CD8-positive, alpha-beta memory T cell (primary cell): ENCODE measurements at places on chromosomes 16 and 17. TPM values are rescaled to one million over a fixed set of nuclear protein-coding genes. Genes with fewer than 3 reads are reported as not detected.

- no peak for DNase-seq
- no peak overlapping the region for H3K27ac ChIP-seq
- H3K4me1 ChIP-seq = no peaks in the 10 kb centered on the region
Measured at GRCh38 chr17:72234985-72235384, 114.2 kb downstream of the SOX9 start.

CTRB1 gene
- total RNA-seq = not detected

DNA sequence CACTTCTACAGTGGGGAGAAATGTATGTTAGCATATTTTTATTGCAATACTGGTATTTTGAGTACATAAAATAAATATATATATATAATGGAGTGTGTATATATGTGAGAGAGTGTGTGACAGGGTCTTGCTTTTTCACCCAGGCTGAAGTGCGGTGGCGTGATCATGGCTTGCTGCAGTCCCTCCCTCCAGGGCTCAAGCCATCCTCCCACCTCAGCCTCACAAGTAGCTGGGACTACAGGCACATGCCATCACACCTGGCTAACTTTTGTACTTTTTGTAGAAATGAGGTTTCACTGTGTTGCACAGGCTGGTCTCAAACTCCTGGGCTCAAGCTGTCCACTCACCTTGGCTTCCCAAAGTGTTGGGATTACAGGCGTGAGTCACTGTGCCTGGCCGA, 4.1 kb downstream of the CYLD start:
- DNase-seq = no peak
- peak overlapping the region; percentile 83 for H3K4me3 ChIP-seq
- no peak overlapping the region for H3K27ac ChIP-seq
- H3K4me1 ChIP-seq = peaks cover 62% of the 10 kb centered on the region

- no peaks in the 10 kb centered on the region for H3K27me3 ChIP-seq
- H3K4me1 ChIP-seq = peaks cover 5% of the 10 kb centered on the region
- peaks cover 55% of the 10 kb centered on the region for H3K36me3 ChIP-seq
- no peak for DNase-seq
Measured at GRCh38 chr17:4110152-4110551, 32.7 kb downstream of the ZZEF1 start.

- no peak overlapping the region for H3K27ac ChIP-seq
- H3K4me3 ChIP-seq = no peak overlapping the region
- no peaks in the 10 kb centered on the region for H3K4me1 ChIP-seq
- no peak for DNase-seq
- no peaks in the 10 kb centered on the region for H3K27me3 ChIP-seq
- no peaks in the 10 kb centered on the region for H3K36me3 ChIP-seq
Measured at GRCh38 chr16:52549011-52549692, 2.2 kb upstream of the TOX3 start.

GRCh38 chr17:82984751-82985427, 94.5 kb upstream of the METRNL start:
- no peaks in the 10 kb centered on the region for H3K36me3 ChIP-seq
- no peak overlapping the region for H3K4me3 ChIP-seq
- H3K4me1 ChIP-seq = peaks cover 26% of the 10 kb centered on the region
- H3K27me3 ChIP-seq = no peaks in the 10 kb centered on the region
- H3K27ac ChIP-seq = no peak overlapping the region

MYH8 gene
- total RNA-seq = not detected

CDH3 gene
- not detected for total RNA-seq

GRCh38 chr17:79991140-79991923, 44.3 kb downstream of the TBC1D16 start:
- DNase-seq = peak; percentile 71
- no peaks in the 10 kb centered on the region for H3K27me3 ChIP-seq
- peaks cover 32% of the 10 kb centered on the region for H3K4me1 ChIP-seq
- H3K36me3 ChIP-seq = no peaks in the 10 kb centered on the region

HASPIN gene
- 16.0 TPM for total RNA-seq

- H3K27ac ChIP-seq = no peak overlapping the region
- H3K27me3 ChIP-seq = no peaks in the 10 kb centered on the region
- DNase-seq = no peak
- H3K36me3 ChIP-seq = no peaks in the 10 kb centered on the region
- H3K4me1 ChIP-seq = no peaks in the 10 kb centered on the region
Measured at GRCh38 chr17:50043290-50044148, 12.4 kb upstream of the ITGA3 start.

DNA sequence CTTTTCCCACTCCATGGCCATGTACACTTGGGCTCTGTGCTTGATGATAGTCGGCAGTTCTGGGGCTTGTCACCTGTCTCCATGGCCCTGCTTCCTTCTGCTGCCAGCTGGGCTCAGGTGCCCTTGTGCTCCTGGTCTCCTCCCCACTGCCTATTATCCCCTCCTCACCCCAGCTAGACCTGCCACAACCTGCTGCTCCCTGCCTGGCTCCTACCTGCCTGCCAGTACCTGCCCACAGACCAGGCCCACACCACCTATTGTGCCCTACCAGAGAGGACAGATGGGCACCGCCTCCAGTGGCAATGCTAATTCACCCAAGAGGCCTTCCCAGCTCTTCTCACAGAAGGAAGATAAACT, 538 bp upstream of the RAPGEFL1 start:
- H3K36me3 ChIP-seq = peaks cover 4% of the 10 kb centered on the region
- DNase-seq = no peak
- H3K4me1 ChIP-seq = peaks cover 10% of the 10 kb centered on the region
- no peak overlapping the region for H3K27ac ChIP-seq
- no peaks in the 10 kb centered on the region for H3K27me3 ChIP-seq

- H3K27me3 ChIP-seq = no peaks in the 10 kb centered on the region
- no peak overlapping the region for H3K27ac ChIP-seq
- H3K4me3 ChIP-seq = peak overlapping the region; percentile 62
- DNase-seq = no peak
- peaks cover 16% of the 10 kb centered on the region for H3K36me3 ChIP-seq
Measured at GRCh38 chr17:58341861-58342475, 10.0 kb downstream of the SUPT4H1 start.

- no peaks in the 10 kb centered on the region for H3K4me1 ChIP-seq
- no peaks in the 10 kb centered on the region for H3K27me3 ChIP-seq
- no peak for DNase-seq
- no peak overlapping the region for H3K27ac ChIP-seq
- no peak overlapping the region for H3K4me3 ChIP-seq
Measured at GRCh38 chr16:14475370-14476139, 154.5 kb downstream of the PARN start.

ARHGDIG gene
- total RNA-seq = not detected

DNA sequence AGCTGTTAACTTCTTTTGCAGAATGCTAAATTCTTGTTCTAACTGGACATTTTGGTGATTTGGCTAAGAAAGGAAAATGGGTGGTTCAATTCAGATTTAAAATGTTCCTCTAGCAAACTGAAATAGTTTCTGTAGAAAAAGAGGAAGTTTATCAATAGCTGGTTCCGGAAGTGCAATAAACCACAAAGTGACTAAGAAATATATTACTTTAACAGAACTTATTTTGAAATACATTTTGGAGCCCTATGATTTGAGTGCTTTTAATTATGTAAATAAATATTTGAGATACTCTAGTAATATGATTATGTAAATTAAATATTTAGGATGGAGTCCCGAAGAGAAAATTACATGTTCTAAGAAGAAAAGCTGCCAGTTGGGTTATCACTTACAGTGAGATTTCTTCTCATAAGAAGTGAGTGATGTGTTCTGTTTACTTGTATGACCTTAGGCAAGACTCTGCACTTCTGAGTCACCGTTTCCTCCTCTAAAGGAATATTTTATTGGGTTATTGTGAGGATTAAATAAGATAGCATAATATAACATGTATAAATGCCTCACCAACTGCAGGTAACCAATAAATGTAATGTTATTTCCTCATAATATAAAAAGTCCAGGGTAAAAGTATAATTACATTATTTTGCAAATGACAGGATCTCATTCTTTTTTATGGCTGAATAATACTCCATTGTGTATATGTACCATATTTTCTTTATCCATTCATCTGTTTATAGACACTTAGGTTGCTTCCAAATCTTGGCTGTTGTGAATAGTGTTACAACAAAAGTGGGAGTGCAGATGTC, at the start of gene EVI2B:
EVI2B (minus strand) TSS at position 73 of the 800 bp plus-strand sequence. CDS start 8,445 bp downstream, outside the sequence.
- H3K27ac ChIP-seq = peak within 1 kb of the TSS; percentile 54
- no peaks in the 10 kb centered on the region for H3K27me3 ChIP-seq
- H3K36me3 ChIP-seq = no peaks in the 10 kb centered on the region
- H3K4me3 ChIP-seq = peak within 1 kb of the TSS; percentile 63
- H3K4me1 ChIP-seq = peaks cover 47% of the 10 kb centered on the region

HSPB9 gene
- total RNA-seq = 0.15 TPM

- no peaks in the 10 kb centered on the region for H3K27me3 ChIP-seq
- H3K4me1 ChIP-seq = no peaks in the 10 kb centered on the region
- H3K4me3 ChIP-seq = no peak overlapping the region
- DNase-seq = no peak
- peaks cover 17% of the 10 kb centered on the region for H3K36me3 ChIP-seq
Measured at GRCh38 chr16:16105646-16106045, 117.6 kb downstream of the ABCC6 start.

GRCh38 chr16:51641191-51641765, 490.2 kb upstream of the SALL1 start:
- DNase-seq = no peak
- H3K4me3 ChIP-seq = no peak overlapping the region
- H3K36me3 ChIP-seq = no peaks in the 10 kb centered on the region

GRCh38 chr16:4533490-4533889, 5.1 kb downstream of the CDIP1 start:
- H3K27me3 ChIP-seq = no peaks in the 10 kb centered on the region
- no peak overlapping the region for H3K27ac ChIP-seq
- peaks cover 46% of the 10 kb centered on the region for H3K4me1 ChIP-seq
- H3K4me3 ChIP-seq = no peak overlapping the region
- no peaks in the 10 kb centered on the region for H3K36me3 ChIP-seq

KRTAP4-4 gene
- total RNA-seq = not detected

DNA sequence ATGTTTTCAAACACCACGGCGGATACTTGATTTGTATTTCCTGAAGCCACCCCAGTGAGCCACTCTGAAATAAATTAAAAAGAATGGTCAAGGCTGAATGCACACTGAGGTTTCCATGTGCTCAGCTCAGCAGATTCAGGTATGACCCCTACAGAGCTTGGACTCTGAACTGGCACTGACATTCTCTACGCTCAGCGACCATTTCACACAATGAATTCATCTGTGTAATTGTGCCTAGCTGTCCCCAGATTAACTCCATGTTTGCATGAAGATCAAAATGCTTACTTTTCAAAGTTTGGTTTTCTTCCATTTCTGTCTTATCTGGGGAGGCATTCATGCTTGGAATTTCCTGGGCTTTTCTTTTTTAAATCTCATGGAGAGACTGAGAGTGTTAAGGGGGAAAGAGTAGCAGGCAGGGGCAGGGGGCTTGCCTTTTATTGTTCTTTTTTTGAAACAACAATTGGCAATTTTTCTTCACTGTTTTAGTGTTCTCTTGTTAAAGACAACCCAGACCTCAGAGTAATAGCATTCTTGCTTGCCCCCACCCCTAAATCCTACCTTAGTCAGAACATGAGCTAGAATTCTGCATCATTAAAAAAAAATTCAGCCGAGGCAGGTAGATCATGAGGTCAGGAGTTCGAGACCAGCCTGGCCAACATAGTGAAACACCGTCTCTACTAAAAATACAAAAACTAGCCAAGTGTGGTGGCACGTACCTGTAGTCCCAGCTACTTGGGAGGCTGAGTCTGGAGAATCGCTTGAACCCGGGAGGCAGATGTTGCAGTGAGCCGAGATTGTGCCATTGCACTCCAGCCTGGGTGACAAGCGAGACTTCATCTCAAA, 85.5 kb upstream of the HNF1B start:
- H3K4me1 ChIP-seq = no peaks in the 10 kb centered on the region
- no peak for DNase-seq
- H3K36me3 ChIP-seq = no peaks in the 10 kb centered on the region
- H3K27ac ChIP-seq = no peak overlapping the region
- no peak overlapping the region for H3K4me3 ChIP-seq

DNA sequence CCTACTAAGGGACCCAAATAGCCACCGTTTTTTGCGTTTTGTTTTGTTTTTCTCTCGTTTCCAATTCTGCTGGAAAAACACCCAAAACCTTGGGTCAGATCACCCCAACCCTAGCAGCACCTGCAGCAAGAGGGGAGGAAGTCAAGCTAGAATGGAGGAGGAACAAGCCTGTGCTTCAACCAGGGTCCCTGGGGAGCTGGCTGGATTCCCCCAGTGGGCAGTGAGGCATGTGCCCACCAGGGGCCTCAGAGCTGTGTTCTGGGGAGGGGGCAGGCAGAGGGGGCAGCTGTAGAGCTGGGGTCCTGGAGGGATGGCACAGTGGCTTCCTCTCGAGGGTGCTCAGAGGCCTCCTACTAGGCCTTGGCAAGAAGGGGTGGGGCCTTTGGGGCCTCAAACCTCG, 6.5 kb downstream of the CD79B start:
- DNase-seq = no peak
- no peak overlapping the region for H3K27ac ChIP-seq

GRCh38 chr16:73034374-73034773, 13.6 kb downstream of the ZFHX3 start:
- H3K27ac ChIP-seq = no peak overlapping the region
- no peak overlapping the region for H3K4me3 ChIP-seq
- H3K36me3 ChIP-seq = no peaks in the 10 kb centered on the region
- no peak for DNase-seq
- no peaks in the 10 kb centered on the region for H3K27me3 ChIP-seq

GRCh38 chr16:90031186-90031930, 12.1 kb upstream of the DBNDD1 start:
- H3K4me3 ChIP-seq = no peak overlapping the region
- no peak overlapping the region for H3K27ac ChIP-seq
- no peaks in the 10 kb centered on the region for H3K27me3 ChIP-seq
- DNase-seq = no peak

- H3K4me1 ChIP-seq = peaks cover 1% of the 10 kb centered on the region
- H3K36me3 ChIP-seq = no peaks in the 10 kb centered on the region
- DNase-seq = no peak
- no peaks in the 10 kb centered on the region for H3K27me3 ChIP-seq
Measured at GRCh38 chr17:4733073-4733531, 1.9 kb downstream of the MED11 start.

DNA sequence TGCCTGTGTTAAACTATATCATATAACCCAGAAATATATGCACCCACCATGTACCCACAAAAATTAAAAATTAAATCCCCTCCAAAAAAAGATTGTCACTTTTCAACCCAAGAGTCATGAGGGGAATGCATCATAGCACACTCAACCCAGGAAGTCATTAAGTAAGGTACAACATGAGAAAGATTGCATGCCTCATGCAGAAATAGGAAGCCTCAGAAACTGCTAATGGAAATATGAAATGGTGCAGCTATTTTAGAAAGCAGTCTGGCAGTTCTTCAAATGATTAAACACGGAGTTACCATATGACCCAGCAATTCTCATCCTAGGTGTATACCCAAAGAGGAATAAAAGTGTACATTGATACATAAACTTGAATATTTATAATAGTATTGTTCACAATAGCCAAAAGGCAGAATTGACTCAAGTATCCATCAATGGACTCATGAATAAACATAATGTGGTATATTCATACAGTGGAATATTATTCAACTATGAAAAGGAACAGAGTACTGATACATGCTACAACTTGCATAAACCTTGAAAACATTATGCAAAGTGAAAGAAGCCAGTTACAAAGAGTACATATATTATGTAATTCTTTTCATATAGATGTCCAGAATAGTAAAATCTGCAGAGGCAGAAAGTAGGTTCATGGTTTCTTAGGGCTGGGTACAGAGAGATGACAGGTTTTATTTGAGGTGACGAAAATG, 70.4 kb downstream of the TMEM100 start:
- no peaks in the 10 kb centered on the region for H3K36me3 ChIP-seq
- no peak for DNase-seq
- no peaks in the 10 kb centered on the region for H3K4me1 ChIP-seq
- H3K27me3 ChIP-seq = no peaks in the 10 kb centered on the region
- no peak overlapping the region for H3K4me3 ChIP-seq

- H3K36me3 ChIP-seq = no peaks in the 10 kb centered on the region
- H3K4me1 ChIP-seq = peaks cover 9% of the 10 kb centered on the region
- no peak overlapping the region for H3K27ac ChIP-seq
- no peak for DNase-seq
Measured at GRCh38 chr17:6548578-6549330, 7.6 kb downstream of the PITPNM3 start.
